CD8-positive, alpha-beta memory T cell (primary cell): ENCODE measurements at places on chromosomes 5 and 9. TPM values are rescaled to one million over a fixed set of nuclear protein-coding genes. Genes with fewer than 3 reads are reported as not detected.

- no peak for DNase-seq
These were observed 2.0 kb downstream of the LHX2 start for GRCh38 chr9:124013309-124014210.

- no peak for DNase-seq
These were observed 368.2 kb upstream of the PDE4D start for GRCh38 chr5:60261732-60262131.

- DNase-seq: no peak
These were observed 170.0 kb downstream of the AUH start for GRCh38 chr9:91191411-91192380.

GRCh38 chr5:173172166-173172565 lies 27.8 kb downstream of the BNIP1 start:
- DNase-seq: no peak

DNA sequence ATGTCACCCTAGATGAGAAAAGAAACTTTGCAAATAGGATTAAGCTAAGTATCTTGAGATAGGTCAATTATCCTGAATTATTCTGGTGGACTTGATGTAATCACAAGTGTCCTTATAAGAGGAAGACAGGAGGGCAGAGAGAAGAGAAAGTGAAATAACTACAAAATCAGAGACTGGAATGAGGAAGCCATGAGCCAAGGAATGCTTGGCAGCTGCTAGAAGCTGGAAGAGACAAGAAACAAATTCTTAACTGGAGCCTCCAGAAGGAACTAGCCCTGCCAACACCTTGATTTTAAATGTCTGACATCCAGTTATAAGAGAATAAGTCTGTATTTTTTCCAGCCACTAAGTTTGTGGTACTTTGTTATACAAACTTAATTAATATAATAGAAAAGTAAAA lies 480.0 kb downstream of the NR2F1-AS1 start:
- DNase-seq: no peak

DNA sequence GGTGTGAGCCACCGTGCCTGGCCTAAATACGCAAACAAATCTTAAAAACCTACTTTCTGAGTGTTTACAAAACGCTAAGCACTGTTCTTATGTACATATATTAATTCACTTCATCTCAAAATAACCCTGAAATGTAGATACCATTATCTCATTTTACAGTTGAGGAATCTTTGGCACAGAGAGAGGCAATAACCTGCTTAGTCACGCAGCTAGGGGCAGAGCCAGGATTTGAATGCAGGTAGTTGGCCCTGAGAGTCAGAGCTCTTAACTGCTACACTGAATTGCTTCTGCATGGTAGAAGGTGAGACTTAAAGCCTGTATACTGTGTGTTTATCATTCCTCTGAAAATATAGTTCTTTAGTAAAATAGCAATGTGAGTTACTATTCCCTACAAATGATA lies 21.9 kb downstream of the ARHGEF37 start:
- no peak for DNase-seq

GRCh38 chr9:83956086-83956435 lies 24.0 kb downstream of the HNRNPK start:
- DNase-seq: peak; percentile 6

DNA sequence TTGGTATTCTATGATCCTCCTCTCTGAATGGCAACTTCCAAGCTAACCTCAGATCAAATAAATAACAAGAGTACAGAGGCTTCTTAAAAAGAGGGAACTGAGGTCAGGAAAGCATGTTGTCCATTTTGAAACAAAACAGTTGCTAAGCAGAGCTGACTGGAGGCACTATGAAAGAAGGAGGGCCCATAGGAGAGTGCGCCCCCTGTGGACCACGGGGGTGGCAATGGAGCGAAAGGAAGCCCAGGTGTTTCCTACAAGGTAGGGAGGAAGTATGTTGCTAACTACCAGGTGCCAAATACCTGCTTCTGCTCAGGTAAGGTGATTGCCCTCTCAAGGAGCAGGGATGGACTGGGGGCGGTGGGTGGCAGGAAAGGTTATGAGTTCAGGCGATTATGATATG lies 101.8 kb upstream of the MAST4 start:
- DNase-seq: no peak

DNA sequence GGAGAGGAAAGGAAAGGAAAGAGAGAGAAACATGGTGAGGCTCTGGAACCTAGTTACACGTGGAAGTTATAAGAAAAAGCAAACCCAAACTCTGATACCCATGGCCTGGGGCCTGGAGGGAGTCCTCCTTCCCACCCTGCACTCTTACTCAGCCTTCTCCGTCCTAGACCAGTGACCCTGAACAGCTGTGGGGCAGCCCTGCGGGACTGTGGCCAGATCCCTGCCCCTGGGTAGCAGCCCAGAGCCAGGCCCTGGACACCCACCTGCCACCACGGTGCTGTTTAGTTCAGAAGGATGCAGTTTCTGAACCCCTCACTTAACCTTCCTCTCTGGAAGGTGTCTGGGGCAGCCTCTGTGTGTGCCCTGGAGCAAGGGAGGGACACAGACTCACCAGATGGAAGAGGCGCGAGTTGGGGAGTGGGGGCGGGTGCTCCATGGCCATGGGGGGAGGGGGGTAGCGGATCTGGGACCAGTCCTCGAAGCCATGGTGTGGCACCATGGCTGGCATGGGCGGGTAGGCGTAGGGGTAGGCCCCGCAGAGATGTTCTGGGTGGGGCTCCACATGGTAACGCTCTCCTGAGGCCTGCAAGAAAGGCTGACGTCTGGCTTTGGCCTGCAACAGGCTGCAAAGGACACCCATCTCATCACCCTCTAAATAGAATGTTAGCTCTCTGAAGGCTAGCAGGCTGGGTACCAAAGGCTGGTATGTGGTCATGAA lies 13.0 kb downstream of the GPX3 start:
- no peak for DNase-seq

DNA sequence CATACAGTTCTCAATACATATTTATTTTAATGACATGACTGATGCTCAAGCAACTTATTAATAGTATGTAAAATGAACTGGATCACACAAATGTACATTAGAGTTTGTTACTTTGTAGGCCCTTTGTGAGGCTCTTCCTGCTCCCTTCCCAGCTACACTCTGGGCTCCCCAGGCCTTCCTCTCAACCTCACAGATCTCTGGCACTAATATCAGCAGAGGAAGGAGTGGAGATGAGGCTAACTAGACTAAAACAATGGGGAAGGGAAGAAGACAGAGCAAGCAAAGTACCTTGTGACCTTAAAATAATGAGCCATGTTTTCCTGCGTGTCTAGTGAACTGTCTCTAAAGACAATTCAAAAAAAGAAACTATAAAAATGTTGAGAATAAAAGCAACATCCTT lies 30.3 kb upstream of the TEK start:
- no peak for DNase-seq

GRCh38 chr5:168528521-168529373 lies at the start of gene FBLL1:
Gene FBLL1, plus strand, starts transcription at chr5:168529305. Its CDS starts 200 bp downstream, at chr5:168529505.
- DNase-seq: no peak

GRCh38 chr9:121298689-121299466 lies 30.9 kb downstream of the GSN start:
- no peak for DNase-seq

- no peak for DNase-seq
These were observed 11.7 kb downstream of the CAVIN4 start for GRCh38 chr9:100589582-100589981.

DNA sequence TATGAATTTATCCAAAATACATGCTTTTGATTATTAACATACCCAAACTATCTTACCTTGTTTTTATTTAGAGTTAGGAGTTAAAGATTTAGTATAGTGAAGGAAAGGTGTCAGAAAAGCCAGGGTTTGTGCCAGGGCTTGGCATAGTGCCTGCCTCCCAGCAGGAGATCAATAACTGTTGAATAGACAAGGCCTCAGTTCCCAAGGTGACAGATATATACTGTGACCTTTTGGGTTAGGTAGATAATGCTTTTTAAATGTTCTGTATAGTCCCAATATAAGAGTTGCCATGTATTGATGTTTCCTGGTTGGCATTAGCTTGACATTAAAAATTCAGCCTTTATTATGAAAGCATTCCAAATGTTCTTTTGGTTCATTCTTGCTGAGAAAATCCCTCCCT lies 121.8 kb downstream of the MCTP1 start:
- DNase-seq: no peak

DNA sequence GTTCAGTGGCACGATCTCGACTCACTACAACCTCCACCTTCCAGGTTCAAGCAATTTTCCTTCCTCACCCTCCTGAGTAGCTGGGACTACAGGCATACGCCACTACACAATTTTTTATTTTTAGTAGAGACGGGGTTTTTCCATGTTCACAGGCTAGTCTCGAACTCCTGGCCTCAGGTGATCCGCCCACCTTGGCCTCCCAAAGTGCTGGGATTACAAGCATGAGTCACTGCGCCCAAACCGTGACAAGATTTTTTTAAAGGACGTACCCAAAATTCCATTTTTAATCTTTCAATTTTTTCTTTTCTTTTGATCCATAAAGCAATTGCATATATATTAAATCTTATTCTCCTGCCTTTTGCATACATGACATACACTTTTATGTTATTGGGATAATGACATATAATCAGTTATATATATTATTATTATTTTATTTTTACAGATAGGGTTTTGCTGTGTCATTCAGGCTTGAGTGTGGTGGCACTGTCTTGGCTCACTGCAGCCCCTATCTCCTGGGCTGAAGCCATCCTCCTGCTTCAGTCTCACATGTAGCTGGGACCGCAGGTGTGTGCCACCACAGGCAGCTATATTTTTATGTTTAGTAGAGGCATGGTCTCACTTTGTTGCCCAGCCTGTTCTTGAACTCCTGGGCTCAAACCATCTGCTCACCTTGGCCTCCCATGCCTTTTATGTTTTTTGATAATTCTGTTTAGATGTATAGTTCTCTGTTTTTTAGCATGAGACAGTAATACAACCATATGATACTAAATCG lies 71.9 kb downstream of the RAB24 start:
- DNase-seq: no peak

DNA sequence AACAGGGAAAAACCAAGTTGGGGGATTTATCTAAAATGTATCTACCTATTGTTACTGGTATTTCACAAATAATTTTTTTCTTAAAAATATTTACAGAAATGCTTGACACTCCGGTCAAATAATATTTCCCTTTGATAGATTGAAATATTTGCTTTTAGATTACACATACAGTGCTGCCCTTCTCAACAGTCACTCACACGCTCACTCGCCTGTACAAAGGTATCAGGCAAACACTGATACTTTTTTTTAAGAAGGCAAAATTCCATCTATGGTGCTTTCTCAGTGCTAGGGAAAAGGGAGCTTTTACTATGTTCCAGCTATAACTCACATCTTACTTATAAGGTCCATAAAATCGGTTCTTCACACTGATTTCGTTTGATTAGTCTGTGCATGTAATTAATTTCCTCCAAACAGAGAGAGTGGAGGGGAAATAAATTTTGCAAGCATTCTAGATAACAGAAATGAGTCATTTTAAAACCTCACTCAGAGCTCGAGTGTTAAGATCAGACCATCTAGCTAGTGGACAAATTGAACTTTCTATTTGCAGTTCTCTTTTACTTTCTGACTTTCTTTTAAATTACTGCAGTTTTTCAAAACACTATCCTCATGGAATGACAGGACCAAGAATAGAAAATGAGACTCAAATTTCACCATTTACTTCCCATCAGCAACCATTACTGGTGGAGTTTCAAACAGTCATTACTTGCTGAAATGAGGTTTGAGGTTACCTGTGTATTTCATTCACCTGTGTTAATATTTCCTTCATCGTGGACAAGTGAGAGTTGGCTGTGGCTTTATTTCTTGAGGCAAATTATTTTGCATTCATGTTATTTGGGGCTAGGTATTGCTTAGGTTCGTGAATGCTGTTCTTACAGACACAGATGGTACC lies 273.2 kb downstream of the RAB3C start:
- no peak for DNase-seq

- DNase-seq: no peak
These were observed 5.9 kb upstream of the RAD23B start for GRCh38 chr9:107276966-107277710.

- DNase-seq: peak; percentile 79
These were observed 207.3 kb downstream of the ARHGAP26 start for GRCh38 chr5:142977363-142978051.

DNA sequence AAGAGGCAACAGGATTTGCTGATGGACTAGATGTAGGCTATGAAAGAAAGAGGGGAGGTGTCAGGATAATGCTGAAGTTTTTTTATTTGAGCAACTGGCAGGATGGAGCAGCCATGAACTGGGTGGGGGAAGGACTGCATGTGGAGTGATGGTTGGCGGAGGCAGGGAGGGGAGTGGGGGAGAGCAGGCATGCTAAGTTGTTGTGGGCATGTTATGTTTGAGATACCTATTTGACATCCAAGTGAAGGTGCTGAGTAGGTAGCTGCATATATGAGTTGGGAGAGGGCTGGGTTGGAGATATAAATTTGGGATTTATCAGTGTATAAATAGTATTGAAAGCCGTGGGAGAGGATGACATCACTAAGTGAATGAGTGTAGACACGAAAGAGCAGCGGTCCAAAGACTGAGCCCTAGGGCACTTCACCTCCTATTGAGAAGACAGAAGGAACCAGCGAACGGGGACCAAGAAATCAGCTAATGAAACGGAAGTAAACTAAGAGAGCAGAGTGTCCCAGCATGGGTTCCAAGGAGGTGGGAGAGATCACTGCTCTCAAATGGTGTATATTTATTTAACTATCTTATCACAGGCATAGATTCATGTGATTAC lies 7.4 kb downstream of the BSPRY start:
- DNase-seq: no peak

DNA sequence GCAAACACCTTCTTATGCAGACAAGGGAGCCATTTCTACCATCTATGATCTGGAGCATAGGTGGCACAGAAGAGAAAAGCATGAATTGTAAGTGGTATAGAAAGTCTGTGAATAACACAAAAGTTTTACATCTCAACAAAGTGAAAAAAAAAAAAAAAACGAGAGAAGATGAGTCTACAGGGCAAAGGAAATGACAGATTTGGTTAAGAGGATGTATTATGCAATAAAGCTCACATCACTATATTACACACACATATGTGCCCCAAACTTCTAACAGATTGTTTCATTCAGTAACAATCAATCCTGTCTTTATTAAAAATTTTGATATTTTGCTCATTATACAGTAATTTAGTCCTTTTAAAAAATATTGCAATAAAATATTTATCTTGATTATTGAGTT lies 49.8 kb downstream of the CERT1 start:
- DNase-seq: no peak

The ADAM19 gene
- total RNA-seq: 26.5 TPM

The PCDHB13 gene
- 0.04 TPM for total RNA-seq

The BNC2 gene
- total RNA-seq: not detected

The PLPPR1 gene
- total RNA-seq: not detected

The WNT8A gene
- not detected for total RNA-seq

The CAVIN4 gene
- 0.26 TPM for total RNA-seq

The PCDHA13 gene
- not detected for total RNA-seq

The SNCAIP gene
- not detected for total RNA-seq

The SELENOP gene
- 0.75 TPM for total RNA-seq

The SLC45A2 gene
- not detected for total RNA-seq
